ENCODE measurements at places on chromosomes 6 and 20.

GRCh38 chr6:1024587-1024986 lies 287.3 kb upstream of the FOXQ1 start:
- DNase-seq: no peak

GRCh38 chr6:149851461-149852110 lies 12.6 kb downstream of the LRP11 start:
- DNase-seq: no peak

DNA sequence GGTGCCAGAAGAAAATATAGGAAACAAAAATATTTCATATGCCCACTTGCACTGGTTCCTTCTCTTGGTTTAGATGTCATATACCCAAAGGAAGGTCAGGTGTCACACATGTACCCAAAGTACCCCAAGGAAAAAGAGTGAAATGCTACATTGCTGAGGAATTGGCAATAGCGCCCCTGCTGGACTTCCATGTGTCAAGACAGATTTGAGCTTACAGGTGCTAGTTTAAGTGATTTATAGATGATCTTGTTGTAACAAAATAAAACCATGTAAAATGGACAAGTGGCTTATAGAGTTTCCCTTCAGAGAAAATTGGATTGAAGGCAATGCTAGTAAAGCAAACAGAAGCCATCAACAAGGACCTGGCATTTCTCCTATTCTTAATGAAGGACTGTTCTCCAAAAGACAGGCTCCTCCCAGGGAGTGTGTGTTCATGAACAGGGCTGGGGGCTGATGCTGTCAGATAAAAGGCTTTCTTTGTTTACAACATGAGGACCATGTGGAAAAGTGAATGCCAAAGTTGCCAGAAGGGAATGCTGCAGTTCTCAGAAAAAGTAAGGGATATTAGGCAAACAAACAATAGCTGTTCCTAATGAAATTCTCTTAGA lies 64.3 kb upstream of the PAK5 start:
- DNase-seq: peak; percentile 46

DNA sequence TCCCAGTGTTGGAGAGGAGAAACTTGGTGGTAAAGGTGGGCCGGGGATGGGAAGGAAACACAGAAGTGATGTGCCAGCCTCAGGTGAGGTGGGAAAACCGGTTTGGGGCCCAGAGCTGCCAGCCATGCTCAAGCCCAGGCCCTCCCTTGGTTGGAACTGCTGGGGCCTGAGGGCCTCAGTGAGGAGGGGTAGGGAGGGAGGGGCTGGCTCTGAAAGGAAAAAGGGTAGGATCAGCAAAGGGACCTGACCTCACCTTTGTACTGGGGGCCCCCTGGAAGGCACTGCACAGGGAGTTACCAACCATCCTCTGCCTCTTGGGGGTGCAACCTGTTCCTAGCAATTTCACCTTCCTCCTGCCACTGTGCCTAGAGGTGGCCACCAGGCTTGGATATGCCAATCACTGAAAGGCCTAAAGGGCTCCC lies 1.8 kb upstream of the SPEF1 start:
- DNase-seq: no peak

GRCh38 chr20:43954704-43955061 lies 40.0 kb downstream of the TOX2 start:
- DNase-seq: no peak

DNA sequence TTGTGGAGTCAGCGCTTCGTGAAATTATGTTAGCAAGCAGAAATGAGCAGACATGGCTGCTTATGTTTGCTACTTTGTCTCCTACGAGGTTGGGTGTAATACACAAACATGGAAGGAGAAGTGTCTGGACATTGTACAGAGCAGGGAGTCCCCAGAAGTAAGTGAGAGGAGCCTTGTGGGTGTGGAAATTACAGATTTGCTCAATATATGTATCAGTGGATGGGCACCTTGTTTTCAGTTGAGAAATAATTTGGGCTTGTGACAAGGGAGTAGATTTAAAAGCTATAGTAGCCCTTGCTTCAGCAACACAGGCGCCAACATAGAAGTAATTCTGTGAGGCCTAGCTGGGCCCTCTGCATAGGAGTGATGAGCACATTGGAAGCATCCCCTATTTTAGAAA lies 49.2 kb downstream of the HECA start:
- no peak for DNase-seq

DNA sequence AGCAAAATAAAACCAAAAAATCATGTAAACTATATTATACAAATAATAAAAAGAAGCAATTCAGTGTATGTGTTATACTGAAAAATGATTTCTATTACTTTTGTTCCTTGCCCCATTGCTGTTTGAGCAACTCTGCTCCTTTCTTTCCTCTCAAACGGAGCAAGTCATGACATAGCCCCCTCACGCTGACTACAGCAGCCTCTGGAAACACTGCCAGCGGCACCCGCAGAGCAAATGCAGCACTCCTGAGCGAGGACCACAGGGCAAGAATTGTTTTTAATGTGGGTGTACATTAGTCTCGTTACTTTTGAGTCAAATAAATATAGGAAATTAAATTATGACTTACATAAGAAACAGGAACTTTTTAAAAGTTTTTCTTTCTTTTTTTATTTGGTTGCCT lies 350.1 kb upstream of the HSF2 start:
- no peak for DNase-seq

GRCh38 chr6:44207966-44208365 lies 8.8 kb upstream of the MYMX start:
- no peak for DNase-seq

GRCh38 chr20:50027611-50028105 lies 44.9 kb downstream of the SNAI1 start:
- DNase-seq: peak; percentile 76

- no peak for DNase-seq
Measured at GRCh38 chr20:19392344-19393130, 180.1 kb downstream of the SLC24A3 start.

DNA sequence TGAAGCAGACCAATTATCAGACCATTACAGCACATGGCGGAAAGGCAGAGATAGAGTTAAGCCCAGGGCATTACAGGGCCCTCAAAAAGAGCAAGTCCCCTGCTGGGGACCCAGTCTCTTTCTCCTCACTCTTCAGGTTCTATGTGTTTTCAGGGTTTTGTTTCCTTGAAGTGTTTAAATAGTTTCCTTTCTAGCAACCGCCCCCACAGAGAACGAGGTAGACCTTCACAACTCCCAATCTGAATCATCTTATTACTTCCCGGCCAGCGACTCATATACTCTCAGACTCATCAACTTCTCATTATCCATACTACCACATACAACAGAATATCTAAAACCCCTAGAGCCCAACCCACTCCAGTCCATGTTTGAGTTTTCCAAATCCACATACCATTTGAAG lies 526.6 kb upstream of the ARID1B start:
- no peak for DNase-seq

GRCh38 chr6:2441601-2442475 lies 196.4 kb upstream of the GMDS start:
- DNase-seq: no peak

Data from RKO (cell line).